ENCODE measurements at places on chromosomes 13 and 19.

DNA sequence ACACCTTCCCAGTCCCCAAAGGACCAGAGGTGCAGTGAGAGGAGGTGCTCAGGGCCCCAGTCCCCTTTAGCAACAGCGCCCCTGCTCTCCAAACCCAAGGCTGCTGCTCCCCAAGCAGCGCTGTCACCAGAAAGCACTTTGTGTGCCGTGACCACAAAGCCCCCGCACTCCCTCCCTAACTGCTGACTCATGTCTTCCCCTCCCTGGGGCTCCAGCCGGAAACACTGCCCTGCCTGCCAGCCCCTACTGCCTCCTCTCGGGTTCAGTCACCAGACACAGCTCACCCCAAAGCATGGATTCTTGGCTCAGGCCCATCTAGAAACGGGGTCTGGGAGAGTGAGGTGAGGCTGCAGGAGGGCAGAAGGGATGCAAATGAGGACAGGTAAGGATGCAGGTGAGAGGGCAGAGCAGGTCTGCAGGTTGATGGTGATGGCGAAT, 4.9 kb upstream of the TNFSF14 start:
- DNase-seq, result no peak

DNA sequence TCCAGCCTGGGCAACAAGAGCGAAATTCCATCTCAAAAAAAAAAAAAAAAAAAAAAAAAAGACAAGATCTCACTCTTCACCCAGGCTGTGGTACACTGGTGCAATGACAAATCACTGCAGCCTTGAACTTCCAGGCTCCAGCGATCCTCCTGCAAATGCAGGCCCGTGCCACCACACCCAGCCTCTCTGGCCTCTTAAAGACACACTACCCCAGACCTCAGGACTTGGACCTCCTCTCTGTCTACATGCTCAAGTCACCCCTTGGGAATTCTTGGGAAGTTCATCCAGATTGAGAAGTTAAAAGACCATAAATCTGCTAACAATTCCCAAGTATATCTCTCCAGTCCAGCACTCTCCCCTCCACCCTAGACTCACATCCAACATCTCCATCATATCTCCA, 10.6 kb upstream of the HIPK4 start:
- no peak for DNase-seq

- DNase-seq, result no peak
These were observed 16.0 kb downstream of the SPATA13 start for GRCh38 chr13:24176351-24177101.

GRCh38 chr19:10965398-10965797, 4.6 kb downstream of the SMARCA4 start:
- no peak for DNase-seq

DNA sequence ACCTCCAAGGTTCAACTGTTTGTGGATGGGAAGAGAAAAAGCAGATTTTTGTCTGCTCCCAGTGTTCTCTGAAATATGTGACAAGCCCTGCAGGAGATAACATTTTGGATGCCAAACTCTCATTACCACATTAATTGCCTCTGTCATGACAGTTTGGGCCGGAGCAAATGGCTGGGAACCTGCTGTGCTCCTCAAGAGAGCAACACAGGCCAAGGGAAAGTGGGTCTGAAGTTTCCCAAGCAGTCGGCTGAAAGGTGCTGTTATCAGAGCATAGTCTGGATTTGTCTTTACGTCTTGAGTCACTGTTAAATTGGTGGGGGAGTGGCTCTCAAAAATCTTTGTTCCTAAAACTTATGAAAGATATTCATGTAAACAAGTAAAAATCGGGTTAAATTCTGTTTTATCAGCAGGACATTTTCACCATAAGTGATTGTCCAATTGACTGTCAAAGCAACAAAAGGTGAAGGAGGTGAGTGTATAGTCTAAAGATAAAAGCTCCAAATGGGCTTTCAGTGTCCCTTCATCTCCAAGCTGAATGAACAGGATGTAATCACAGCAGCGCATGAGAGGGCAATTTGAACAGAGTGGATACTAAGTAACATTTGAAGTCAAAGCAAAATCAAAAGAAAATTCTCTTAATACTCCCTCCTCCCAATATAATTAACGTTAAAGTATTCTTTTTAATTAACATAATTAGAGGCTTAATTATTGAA, 844.8 kb downstream of the PCDH17 start:
- no peak for DNase-seq

GRCh38 chr19:49212016-49212701, 54.6 kb downstream of the TRPM4 start:
- peak; percentile 35 for DNase-seq

DNA sequence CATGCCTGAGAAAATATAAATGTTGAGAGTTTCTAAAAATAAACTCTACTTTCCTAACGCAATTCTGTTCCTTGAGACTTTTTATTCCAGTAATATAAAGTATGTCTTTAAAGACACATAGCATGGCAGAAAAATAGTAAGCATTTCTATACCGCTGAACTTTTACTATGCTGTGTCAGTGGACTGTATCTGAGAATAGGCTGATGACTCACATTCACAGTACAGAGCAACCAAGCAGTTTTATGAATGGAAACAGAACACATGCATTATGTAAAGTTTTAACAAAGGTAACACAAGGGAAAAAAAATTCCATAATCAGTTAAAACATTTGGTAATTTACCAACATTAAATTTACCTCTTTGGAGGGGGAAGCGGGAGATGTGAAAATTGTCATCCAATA, 38.4 kb downstream of the ZDHHC20 start:
- DNase-seq, result no peak

DNA sequence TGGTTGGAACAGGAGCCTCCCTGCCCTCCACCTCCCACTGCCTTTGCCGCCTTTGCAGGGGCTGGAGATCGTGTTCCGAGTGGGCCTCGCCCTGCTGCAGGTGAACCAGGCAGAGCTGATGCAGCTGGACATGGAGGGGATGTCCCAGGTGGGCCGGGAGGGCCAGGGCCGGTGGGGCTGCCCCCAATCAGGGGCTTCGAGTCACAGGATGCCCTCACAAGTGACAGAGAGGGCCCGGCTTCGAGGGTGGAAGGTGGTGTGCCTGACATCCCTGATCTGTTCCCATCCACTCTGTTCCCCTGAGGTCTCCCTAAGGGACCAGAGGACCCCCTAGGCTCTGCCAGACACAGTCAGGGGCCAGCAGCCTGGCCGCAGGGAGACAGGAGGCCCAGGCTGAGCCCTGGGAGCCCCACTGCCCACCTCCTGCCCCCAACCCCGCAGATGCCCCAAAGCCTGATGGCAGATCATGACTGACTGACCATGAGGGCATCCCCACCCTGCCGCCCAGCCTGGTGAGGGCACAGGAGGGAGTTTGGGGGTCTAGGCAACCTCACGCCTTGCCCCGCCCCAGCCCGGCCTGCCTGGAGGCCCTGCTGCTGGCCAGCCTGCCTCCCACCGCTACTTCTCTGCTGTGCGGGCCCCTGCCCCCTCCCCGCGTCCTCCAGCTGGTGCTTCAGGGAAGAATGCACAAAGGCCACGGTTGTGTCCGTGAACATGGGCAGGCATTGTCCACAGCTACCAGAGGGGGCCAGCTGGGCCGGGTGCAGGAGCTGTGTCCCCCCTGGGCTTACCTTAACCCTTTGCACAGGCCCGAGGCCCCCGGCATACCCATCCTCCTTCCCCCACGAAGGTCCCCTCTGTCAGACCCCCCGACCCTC, 21.8 kb downstream of the EVI5L start:
- DNase-seq, result no peak

GRCh38 chr19:10660346-10660745, 6.2 kb downstream of the ILF3 start:
- DNase-seq, result no peak

GRCh38 chr13:54511366-54511765, 1482.8 kb downstream of the OLFM4 start:
- DNase-seq, result no peak

DNA sequence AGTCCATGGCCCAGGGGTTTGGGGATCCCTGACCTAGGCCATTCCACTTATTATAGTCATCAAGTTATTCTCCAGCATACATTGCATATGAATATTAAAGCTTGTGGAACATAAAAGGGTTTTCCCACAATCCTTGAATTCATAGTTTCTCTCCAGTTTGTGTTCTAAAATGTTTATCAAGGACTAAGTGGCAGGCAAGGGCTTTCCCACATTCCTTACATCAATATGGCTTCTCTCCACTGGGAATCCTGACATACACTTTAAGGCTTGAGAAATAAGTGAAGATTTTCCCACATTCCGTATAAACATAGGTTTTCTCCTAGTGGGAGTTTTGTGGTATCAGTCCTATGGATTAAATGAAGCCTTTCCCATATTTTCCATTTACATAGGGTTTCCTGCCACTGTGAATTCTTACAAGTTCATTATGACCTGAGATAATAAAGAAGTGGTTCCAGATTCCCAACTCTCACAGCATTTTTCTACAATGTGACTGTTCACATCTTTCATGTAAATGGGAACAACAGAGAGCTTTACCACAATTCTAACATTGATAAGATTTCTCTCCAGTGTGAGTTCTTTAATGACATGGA, 14.5 kb downstream of the ZNF426 start:
- no peak for DNase-seq

- no peak for DNase-seq
These were observed 15.4 kb downstream of the CERS4 start for GRCh38 chr19:8224394-8225145.

- no peak for DNase-seq
These were observed 34.4 kb downstream of the WDFY2 start for GRCh38 chr13:51618626-51619025.

- DNase-seq, result no peak
These were observed 322.6 kb upstream of the SLC10A2 start for GRCh38 chr13:103388839-103389238.

DNA sequence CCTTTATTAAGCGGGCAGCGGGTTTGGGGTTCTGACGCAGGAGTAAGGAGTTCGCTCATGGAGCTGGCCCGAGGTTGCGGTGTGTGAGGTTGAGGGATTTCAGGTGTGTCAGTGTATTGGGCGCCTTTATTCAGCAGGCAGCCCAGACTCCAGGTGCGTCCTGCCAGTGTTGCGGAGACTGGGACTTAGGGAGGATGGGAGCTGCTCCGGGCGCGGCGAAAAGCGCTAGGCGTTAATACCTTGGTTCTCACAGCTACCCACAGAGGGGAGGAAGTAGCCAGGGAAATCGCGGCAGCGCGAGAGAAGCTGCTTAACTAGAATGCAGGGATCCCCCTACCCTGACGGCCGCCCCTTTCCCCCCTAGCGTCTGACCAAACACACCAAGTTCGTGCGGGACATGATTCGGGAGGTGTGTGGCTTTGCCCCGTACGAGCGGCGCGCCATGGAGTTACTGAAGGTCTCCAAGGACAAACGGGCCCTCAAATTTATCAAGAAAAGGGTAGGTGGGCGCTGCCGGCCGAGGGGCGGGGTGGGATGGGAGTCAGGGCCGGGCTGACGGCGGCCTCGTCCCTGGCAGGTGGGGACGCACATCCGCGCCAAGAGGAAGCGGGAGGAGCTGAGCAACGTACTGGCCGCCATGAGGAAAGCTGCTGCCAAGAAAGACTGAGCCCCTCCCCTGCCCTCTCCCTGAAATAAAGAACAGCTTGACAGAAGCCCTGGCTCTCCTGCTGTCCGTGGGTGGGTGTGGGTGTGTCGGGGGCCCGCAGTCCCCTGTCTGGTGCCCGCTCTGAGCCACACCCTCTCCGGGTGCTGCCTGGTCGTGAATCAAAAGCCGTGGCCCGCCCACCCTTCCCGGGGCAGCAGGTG, 1.1 kb downstream of the RPL36 start:
- DNase-seq, result peak; percentile 51

DNA sequence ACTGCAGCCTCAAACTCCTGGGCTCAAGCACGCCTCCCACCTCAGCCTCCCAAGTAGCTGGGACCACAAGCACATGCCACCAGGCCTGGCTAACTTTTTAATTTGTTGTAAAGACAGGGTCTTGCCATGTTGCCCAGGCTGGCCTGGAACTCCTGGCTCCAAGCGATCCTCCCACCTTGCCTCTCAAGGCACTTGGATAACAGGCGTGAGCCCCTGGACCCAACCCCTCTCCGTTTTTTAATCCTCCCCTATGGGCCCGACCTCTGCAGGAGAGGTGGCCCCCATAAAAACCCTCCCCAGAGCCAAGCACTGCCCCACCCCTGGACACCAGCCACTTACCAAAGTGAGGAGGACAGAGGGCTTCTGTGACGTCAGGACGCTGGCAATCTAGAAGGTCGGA, 28.6 kb downstream of the PEPD start:
- no peak for DNase-seq

- no peak for DNase-seq
These were observed at the start of gene MEIS3 for GRCh38 chr19:47419030-47419783. Gene MEIS3, minus strand, starts transcription at chr19:47419527. Its CDS starts 446 bp downstream, at chr19:47419081.

DNA sequence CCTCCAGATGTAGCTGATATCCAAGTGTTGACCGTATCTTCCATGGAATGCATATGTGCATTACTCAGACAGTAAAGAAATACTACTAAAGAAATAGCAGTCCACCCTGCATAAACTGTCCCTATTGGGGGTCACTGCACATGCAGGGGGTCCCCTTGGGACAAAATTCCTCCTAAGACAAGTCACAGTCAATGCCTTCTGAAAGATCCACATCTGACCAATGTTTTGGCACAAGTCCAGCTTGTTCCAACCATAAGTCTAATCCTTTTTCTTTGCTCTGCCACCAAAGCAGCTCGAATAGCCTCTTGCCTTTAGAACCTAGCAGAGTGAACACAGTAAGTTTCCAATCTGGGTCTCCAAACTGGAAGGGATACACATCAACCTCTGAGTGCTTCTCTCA, 87.9 kb downstream of the DIAPH3 start:
- no peak for DNase-seq

DNA sequence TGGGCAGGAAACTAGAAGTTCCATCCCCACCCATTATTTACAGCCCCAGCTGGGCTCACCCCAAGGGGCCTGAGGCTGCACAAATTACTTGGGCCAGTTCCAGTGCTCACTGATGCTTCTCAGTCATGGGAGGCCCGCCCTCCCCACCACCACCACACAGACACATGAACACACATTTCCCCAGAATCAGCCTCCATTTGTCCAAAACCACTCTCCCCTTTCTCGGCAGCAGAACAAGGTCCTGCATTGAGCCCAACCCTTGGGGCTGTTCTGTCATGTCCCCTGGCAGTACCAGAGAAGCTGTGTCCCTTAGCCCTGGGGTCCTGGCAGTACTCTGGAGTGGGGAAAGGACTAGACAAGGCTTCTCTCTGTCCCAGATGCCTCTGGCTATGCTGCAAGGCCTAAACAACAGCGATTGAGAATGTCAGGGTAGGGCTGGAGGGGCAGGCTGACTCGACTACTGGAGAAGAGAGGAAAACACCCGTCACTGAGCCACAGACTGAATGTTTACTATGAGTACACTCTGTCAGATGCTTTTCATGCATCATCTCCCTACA, 21.8 kb downstream of the SAMD4B start:
- DNase-seq, result no peak

DNA sequence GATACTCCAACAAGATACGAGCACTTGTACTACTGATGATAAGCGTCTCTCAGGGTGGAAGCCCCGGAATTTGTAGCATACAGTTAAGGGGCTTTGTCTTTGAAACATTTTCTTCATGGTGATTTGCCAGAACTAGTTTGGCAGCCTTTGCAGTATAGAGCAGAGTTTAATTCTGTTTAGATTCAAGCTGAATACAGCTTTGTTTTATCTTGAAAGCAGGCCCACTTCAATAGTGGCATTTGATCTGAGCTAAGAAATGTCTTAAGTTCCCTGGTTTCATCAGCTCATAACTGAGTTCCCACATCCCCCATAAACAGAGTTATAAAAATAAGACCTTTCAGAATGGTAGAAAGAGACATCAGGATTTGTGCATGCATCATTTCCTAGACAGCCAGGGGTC, 125.9 kb downstream of the MIPEP start:
- DNase-seq, result no peak

GRCh38 chr13:107434347-107434746, 781.0 kb downstream of the LIG4 start:
- no peak for DNase-seq

All from BE2C (cell line).